ENCODE measurements at places on chromosomes 1 and 21. TPM values are rescaled to one million over a fixed set of nuclear protein-coding genes. Genes with fewer than 3 reads are reported as not detected.
A peak's percentile ranks its signal among the peaks of the same experiment; 100 is the strongest.

DNA sequence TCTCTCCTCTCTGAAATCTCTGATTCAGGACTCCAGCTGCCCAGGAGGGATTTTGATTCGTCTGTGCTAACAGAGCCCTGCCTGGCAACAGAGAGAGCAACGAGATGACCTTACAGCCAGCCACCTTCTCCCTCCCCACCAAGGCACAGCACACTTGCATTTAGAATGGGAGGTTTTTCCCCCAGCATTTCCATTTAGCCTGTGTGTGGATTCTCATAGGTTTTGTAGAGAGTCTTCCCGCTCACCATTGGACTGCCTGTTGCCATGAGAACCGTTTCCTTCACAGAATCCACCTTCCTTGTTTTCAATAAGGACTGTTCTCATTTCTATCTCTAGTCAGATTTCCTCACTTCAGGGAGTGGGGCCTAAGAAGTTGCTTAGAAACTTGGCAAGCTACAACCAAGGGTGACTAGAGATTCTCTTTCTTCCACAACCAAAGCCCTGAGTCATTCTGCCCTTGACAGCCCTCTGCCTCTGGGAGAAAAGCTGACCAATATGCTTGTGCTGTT, 5.8 kb upstream of the IKBKE start:
- H3K27ac ChIP-seq: no peak overlapping the region
- H3K36me3 ChIP-seq: peaks cover 6% of the 10 kb centered on the region

DNA sequence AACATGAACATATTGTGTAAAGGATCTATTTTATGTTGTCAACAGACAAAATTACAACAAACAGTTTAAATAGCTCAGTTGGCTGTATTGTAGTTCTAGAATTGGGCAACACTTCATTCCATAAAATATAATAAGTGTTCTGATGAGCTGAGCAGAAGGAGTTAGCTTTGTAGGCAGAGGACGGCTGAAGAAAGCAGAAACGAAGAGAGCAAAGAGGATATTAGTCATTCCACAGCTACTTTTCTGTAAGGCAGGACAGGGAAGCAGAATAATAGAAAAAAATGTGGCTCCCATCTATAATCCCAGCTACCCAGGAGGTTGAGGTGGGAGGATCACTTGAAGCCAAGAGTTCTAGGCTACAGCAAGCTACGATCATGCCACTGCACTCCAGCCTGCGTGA, 20.2 kb upstream of the IVNS1ABP start:
- H3K36me3 ChIP-seq: no peaks in the 10 kb centered on the region
- DNase-seq: no peak
- H3K27me3 ChIP-seq: no peaks in the 10 kb centered on the region
- H3K4me1 ChIP-seq: peaks cover 8% of the 10 kb centered on the region
- no peak overlapping the region for H3K4me3 ChIP-seq
- no peak overlapping the region for H3K27ac ChIP-seq

DNA sequence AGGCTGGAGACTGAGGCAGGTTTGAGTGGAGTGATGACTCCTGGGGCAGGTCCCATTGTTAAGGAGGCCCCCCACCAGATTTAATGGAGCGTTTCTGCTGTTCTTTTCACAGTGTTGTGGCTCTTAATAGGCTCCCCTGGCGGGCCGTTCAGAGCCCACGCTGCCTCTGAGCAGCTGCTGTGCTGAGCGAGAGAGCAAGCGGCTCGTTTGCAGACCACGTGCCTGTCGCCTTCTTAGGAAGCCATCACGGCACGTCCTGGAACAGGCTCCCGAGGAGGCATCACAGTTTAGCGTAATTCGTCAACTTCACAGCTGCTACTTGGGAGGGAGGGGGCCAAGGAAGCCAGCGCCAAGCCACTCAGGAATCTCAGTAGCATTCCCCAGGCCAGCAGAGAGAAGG, 70.5 kb upstream of the CTTNBP2NL start:
- no peaks in the 10 kb centered on the region for H3K36me3 ChIP-seq
- H3K27me3 ChIP-seq: no peaks in the 10 kb centered on the region
- H3K4me3 ChIP-seq: no peak overlapping the region
- H3K27ac ChIP-seq: no peak overlapping the region
- peak; percentile 31 for DNase-seq

DNA sequence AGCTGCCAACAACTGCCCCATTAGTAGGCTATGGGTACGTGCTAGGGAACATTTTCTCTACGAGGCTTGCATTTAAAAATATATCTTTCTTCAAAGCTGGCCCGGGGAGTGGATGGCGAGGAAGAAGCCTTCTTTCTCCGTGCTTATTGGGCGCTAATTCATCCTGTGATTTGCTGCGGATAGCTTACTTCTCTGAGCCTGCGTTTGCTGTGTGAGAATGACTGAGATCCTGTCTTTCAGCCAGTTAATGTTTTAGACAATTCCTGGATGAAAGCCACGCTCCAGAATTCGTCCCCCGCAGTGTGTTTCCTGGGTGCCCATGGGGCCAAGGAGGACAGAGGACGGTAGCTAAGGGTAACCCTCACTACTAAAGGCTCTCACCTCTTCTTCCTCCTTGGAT, 57.8 kb upstream of the TARBP1 start:
- H3K27ac ChIP-seq: peak overlapping the region; percentile 95
- H3K4me3 ChIP-seq: no peak overlapping the region
- no peaks in the 10 kb centered on the region for H3K27me3 ChIP-seq
- peaks cover 73% of the 10 kb centered on the region for H3K4me1 ChIP-seq
- H3K36me3 ChIP-seq: no peaks in the 10 kb centered on the region

GRCh38 chr1:172180501-172181285, 239.8 kb upstream of the C1orf105 start:
- no peaks in the 10 kb centered on the region for H3K27me3 ChIP-seq
- H3K27ac ChIP-seq: peak overlapping the region; percentile 87
- no peaks in the 10 kb centered on the region for H3K36me3 ChIP-seq
- peak; percentile 29 for DNase-seq

GRCh38 chr1:203492748-203493130, 1.2 kb upstream of the OPTC start:
- no peak for DNase-seq
- no peak overlapping the region for H3K4me3 ChIP-seq
- H3K27ac ChIP-seq: no peak overlapping the region
- peaks cover 4% of the 10 kb centered on the region for H3K4me1 ChIP-seq
- H3K36me3 ChIP-seq: no peaks in the 10 kb centered on the region
- H3K27me3 ChIP-seq: no peaks in the 10 kb centered on the region

DNA sequence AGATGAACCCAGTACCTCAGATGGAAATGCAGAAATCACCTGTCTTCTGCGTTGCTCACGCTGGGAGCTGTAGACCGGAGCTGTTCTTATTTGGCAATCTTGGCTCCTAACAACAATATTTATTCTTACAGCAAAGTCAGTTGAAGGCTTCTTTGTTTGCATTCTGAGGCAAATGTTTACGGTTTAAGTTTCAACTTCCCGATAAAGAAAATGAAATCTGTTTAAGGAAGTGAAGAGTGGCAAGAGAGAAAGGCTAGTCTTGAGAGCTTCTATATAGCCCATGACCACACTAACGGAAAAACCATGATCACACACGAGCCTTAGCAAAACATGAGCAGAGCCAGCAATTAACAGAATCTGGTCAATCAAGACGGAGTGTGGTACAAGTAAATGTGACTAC, 122.6 kb upstream of the ZNHIT6 start:
- no peaks in the 10 kb centered on the region for H3K4me1 ChIP-seq
- no peaks in the 10 kb centered on the region for H3K27me3 ChIP-seq
- DNase-seq: no peak
- H3K4me3 ChIP-seq: no peak overlapping the region
- H3K27ac ChIP-seq: no peak overlapping the region

- no peak overlapping the region for H3K4me3 ChIP-seq
- no peaks in the 10 kb centered on the region for H3K36me3 ChIP-seq
- H3K27ac ChIP-seq: no peak overlapping the region
- DNase-seq: no peak
- no peaks in the 10 kb centered on the region for H3K27me3 ChIP-seq
These were observed 123.0 kb downstream of the NAV1 start for GRCh38 chr1:201661823-201662359.

DNA sequence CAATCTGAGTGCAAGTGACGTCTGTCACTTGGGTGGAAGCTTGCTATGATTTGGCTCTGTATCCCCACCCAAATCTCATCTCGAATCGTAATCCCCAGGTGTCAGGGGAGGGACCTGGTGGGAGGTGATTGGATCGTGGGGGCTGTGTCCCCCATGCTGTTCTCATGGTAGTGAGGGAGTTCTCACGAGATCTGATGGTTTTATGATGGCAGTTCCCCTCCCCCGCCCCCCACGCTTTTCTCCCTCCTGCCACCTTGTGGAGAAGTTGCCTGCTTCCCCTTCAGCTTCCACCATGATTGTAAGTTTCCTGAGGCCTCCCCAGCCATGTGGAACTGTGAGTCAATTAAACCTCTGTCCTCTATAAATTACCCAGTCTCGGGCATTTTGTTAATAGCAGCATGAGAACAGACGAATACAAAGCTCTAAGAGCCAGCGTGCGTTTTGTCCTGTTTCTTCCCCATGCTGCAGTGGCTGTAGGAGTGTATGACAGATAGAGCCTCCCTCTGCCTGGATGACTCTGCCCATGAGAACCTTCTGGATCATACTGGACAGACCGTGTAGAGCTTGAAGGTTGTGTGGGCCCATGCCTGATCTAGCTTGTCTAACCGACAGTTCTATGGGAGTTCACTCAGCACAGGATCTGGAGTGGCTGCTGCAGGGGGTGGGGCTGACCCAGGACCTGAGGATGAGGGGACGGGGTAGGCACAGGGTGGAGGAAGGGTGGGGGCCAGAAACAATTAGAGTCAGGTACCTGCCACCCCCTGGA, 139.7 kb upstream of the ERRFI1 start:
- H3K4me1 ChIP-seq: peaks cover 15% of the 10 kb centered on the region
- no peaks in the 10 kb centered on the region for H3K27me3 ChIP-seq
- no peak for DNase-seq
- no peak overlapping the region for H3K27ac ChIP-seq
- no peak overlapping the region for H3K4me3 ChIP-seq

- no peaks in the 10 kb centered on the region for H3K36me3 ChIP-seq
- no peak for DNase-seq
- H3K4me1 ChIP-seq: no peaks in the 10 kb centered on the region
These were observed 7.4 kb upstream of the TIAM1 start for GRCh38 chr21:31351438-31351837.

- H3K36me3 ChIP-seq: no peaks in the 10 kb centered on the region
- H3K27ac ChIP-seq: no peak overlapping the region
- no peaks in the 10 kb centered on the region for H3K27me3 ChIP-seq
- H3K4me3 ChIP-seq: no peak overlapping the region
- H3K4me1 ChIP-seq: peaks cover 11% of the 10 kb centered on the region
- DNase-seq: no peak
These were observed 11.7 kb downstream of the COL18A1 start for GRCh38 chr21:45416620-45417019.

DNA sequence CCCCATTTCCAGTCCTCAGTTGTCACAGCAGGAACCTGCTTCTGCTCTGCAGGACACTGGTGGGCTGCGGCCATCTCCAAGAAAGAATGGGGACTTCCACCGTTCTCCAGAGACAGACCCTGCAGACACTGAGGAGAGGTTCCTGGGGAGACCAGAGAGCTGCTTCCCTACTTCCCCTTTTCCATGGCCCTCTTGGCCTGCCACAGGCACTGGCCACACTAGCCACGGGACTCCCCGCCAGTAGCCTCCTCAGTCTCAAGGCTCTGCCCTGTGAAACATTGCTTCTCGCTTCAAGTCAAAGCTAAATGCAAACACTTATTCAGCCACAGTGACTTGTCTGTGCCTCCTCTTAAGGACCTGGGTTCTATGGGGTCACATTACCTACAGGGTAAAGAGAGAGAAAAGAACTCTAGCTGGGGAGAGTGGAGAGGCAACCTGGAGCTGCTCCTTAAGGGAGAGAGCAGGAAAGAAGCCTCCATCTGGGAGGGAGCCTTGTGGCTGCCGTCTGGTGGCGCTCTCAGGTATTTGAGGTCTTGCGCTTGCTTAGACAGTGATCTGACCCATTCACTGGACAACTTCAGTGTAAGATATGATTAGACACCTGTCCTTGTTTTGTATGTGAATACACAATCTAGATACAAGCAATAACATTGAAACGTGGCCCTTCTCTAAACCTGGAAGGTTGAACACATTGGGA, 5.4 kb upstream of the SLAMF8 start:
- H3K27me3 ChIP-seq: no peaks in the 10 kb centered on the region
- no peak for DNase-seq
- H3K4me3 ChIP-seq: no peak overlapping the region
- H3K4me1 ChIP-seq: peaks cover 1% of the 10 kb centered on the region

GRCh38 chr1:67636146-67636545, 48.9 kb upstream of the GADD45A start:
- no peaks in the 10 kb centered on the region for H3K36me3 ChIP-seq
- H3K4me3 ChIP-seq: no peak overlapping the region
- no peaks in the 10 kb centered on the region for H3K4me1 ChIP-seq
- H3K27me3 ChIP-seq: no peaks in the 10 kb centered on the region
- H3K27ac ChIP-seq: no peak overlapping the region

GRCh38 chr1:53328009-53328461, at the start of gene LRP8:
TSS of gene LRP8 (minus strand) at chr1:53328070. CDS start at chr1:53327912, 158 bp downstream.
- H3K4me1 ChIP-seq: peaks cover 24% of the 10 kb centered on the region
- H3K4me3 ChIP-seq: peak within 1 kb of the TSS; percentile 75
- H3K27ac ChIP-seq: peak within 1 kb of the TSS; percentile 74
- no peaks in the 10 kb centered on the region for H3K27me3 ChIP-seq
- DNase-seq: peak; percentile 97

SPATA17 gene
- total RNA-seq: 1.8 TPM

LCE1C gene
- not detected for total RNA-seq

VWA5B1 gene
- 0.14 TPM for total RNA-seq

OR2L8 gene
- not detected for total RNA-seq

AJAP1 gene
- total RNA-seq: 4.6 TPM

CFHR3 gene
- total RNA-seq: not detected

KCNJ10 gene
- total RNA-seq: not detected

NCF2 gene
- 202 TPM for total RNA-seq
